ENCODE measurements at places on chromosomes 1 and 21.

DNA sequence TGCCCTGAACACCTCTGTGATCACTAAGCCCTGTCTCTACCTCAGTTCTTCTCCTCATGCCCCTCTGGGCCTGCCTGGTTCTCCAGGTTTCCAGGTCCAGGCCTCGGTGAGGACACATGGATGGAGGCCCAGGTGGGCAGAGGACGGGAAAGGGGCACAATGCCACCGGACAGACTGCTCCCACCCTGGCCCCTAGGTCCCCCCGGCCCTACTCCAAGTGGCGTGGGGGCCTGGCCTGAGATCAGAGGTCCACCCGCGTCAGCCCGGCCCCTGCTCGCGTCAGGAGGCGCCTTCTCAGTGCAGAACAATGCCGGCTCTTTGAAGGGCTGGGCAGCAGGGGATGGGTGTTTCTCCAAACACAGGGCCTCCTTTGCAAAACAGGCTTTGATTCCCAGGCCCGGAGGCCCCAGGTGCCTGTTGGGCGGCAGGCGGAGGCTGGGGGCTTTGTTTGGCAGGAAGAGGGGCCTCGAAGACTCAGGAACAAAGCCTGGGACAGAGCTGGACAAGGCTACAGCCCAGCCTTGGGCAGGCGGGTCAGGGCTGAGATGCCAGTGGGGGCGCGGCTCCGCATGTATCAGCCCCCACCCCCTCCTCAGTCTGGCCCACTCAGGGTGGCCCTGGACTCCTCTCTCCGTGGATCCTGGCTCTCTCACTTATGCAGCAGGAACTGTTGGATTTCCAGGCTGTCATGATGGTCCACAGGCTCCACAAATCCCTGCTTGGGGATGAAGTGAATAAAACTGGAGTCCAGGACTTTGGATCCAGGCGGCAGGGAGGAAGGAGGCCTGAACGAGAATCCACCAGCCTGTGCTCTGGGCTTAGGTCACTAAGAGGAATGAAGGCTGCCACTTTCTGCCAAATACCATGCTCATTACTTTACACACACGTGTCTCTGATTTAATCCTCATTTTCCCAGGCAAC lies 77.4 kb upstream of the SLC2A1 start:
- DNase-seq = no peak

GRCh38 chr1:178310685-178311105 lies 186.1 kb downstream of the CLEC20A start:
- no peak for DNase-seq

DNA sequence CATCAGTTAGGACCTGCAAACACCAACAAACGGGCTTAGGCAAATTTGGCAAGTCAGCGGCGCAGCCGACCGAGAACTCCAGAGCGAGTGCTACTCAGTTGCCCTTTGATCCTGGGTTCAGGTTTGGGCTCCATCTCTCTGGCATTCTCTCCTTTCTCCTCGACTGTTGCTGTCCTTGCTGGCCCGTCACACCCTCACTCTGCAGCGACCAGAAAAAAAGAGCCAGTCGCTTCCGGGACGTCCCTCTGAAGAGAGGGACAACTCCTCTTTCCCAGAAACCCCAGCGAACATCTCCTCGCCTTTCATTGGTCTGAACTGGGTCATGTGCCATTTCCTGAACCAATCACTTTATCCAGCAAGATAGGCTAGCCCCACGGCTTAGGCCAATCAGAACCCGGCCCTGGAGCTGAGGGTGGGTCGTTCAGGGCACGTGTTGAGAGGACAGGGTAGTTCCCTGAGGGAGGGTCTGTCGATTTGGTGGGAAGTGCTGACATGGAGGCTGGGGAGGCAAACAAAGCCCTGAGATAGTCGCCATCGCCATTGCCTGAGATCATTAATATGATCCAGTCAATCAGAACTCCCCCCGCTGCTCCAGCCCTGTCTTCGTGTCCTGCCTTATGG lies 113.7 kb downstream of the PTPRU start:
- DNase-seq = no peak

DNA sequence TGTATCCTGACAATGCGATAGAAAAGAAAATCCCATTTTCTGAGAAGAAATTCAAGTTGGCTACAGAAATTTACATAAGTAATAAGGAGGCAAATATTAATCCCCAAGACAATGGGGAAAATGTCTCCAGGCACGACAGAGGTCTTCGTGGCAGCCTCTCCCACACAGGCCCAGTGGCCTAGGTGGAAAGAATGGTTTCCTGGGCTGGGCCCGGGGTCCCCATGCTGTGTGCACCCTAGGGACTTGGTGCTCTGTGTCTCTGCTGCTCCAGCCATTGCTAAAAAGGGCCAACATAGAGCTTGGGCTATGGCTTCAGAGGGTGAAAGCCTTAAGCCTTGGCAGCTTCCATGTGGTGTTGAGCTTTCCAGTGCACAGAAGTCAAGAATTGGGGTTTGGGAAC lies 102.5 kb upstream of the LYPLAL1 start:
- DNase-seq = no peak

GRCh38 chr1:100780814-100781213 lies 61.3 kb downstream of the VCAM1 start:
- no peak for DNase-seq

DNA sequence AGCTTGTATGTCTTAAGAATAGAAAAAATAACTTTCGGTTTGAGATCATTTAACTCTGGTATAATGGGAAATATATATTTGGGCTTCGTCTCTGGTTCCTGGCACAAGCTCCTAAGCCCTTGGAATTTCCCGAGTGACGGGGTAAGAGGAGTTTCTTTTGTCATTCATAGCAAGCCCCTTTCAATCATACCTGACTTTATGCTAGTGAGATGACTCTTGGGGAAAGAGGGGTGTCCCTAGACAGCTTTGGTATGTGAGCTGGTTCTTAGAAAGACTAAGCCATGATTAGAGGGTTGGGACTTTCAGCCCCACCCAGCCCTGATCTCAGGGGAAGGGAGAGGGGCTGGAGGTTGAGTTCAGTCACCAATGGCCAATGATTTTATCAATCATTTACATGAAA lies 13.9 kb upstream of the MTARC1 start:
- DNase-seq = no peak

DNA sequence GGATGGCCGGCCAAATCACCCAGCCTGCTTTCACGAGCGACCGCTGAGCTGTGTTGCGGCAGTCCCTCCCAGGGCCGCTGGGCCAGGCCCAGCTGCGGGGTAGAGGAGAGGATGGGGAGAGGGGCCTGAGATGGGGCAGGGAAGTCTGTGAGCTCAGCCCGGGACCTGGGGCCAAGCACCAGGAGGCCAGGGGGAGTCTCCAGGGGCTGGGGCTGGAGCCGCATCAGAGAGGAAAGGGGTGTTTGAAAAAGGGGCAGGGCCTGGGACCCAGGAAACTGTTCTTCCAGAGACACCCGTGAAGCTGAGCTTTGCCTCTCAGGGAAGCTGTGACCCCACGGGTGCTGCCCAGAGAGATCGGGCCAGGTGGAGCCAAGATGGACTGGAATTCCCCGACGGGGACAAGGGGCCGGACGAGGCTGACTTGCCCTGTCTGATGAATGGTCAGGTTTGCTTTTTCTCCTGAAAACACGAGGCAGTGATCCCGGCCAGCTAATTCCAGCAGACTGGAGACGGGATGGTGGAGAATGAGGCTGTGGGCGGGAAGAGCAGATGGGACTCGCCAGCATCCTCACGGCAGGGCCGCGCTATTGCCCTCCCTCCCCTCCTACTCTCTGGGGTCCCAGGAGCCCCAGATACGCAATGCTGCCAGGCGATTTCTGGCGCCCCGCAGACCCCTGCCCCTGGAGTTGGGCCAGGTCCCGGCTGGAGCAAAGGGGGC lies 40.3 kb upstream of the COL18A1 start:
- peak; percentile 86 for DNase-seq

GRCh38 chr1:114982251-114982650 lies 47.4 kb upstream of the TSHB start:
- no peak for DNase-seq

DNA sequence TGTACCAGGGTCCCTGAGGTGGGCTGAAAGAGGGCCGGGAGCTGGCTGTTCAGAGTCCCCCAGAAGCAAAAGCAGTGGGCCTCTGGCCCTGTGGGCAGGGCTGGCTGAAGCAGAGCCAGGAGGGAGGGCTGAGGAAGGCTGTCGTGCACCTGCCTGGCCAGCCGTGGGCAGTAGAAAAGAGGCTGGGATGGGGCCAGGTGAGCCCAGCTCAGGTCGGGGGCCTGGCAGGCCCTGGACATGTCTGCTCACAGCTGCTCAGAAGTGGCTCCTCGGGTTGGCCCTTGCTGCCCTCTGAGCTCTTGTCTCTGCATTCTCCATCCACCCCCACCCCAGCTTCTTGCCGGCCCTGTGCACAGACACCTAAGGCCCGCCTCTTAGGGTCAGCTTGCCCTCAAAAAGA lies 60.0 kb downstream of the TCP10L start:
- DNase-seq = no peak

GRCh38 chr1:210516092-210516656 lies 187.5 kb downstream of the HHAT start:
- no peak for DNase-seq

DNA sequence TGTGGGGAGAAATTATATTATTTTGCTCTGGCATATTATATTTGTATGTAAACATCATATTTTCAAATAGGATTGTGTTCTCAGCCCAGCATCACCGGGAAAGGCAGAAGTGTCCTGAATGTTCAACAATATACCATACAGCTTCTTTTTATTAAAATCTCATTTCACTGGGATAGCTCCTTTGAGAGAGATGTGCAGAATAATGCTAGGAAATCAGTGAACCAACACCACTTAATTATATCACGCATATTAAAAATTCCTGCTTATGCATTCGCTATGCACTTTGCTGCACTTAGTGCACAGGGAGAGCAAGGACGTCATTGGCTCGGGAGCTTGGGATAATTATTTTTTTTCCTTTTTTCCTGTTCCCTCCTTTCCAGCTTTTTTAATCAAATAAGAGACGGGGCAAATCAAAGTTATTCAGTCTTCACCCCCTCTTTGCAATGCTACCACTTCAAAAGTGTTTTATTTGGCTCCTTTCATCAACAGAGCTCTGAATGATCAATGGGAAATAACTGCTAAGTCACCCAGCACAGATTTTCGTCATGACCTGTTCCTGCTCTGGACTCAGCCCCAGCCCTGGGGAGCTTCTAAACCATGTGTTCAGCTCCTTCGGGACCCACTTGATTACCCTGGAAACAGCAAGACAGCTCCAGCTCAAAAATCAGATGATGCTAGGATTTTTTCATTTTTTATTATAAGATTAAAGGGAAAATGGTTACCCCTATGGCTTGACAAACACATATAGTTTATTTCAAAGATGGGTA lies 165.5 kb upstream of the DUSP10 start:
- no peak for DNase-seq

GRCh38 chr1:104852151-104852550 lies 1102.5 kb downstream of the AMY1C start:
- no peak for DNase-seq

- DNase-seq = no peak
Observed at GRCh38 chr1:17018849-17019248, 7.1 kb upstream of the ATP13A2 start.

DNA sequence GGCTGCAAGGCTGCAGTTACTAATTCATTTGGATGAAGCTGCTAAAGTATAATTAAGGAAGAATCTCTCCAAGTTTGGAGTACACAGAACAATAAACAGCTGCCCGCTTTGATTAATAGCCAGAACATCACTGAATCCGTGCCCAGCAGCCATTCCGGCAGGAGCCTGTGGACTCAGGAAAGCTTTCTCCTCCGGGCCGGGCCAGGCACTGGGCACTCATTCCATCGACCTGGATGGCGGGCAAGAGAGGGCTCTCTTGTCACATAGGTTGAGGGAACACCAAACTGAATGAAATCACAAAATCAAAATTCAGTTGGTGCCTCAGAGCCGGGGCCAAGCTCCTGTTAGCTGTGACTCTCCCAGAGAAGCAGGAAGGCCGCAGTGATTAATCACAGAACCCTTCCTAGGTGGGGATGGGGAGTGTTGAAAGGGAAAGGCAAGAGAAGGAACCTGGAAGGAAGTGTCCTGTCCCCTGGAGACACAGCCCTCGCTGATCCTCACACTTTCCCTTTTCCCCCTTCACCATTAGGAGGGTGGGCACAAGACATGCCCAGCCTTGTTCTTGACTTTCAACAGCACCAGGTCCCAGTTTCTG lies 306.7 kb downstream of the NPHP4 start:
- no peak for DNase-seq

GRCh38 chr1:24391882-24392603 lies 21.5 kb downstream of the STPG1 start:
- DNase-seq = peak; percentile 73

- no peak for DNase-seq
Observed at GRCh38 chr1:9505143-9505542, 34.1 kb upstream of the SLC25A33 start.

DNA sequence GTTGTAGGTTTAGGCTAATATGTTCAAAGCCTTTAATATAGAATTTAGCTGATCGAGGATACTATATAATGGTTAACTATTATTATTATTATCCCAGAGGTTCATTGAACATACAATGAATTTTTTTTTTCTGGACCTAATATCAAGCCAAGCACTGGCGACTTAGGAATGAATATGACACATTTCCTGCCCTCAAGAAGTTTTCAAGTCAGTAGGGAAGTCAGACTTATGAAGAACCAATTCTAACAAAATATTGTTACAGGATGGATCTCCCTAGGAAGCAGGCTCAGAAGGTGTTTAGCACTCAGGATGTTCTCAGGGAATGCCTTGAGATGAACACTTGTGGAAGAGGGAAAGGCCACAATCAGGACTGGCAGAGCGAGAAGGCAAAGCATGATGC lies 211.8 kb upstream of the FGGY start:
- DNase-seq = no peak

DNA sequence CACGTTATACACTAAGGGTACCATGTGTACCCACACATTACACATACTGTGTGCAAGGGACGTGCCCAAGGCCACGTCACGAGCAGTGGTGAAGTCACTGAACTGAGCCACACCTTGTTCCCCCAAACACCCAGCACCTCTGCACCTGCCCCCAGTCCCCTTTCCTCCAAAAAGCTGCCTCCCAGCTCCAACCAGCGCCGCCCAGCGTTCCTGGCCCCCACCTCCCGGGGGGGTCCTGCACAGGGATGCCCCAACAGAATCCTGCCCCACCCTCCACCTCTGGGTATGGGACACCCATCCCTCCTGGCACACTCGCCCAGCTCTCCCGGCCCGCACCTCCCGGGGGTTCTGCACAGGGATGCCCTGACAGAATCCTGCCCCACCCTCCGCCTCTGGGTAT lies 54.1 kb downstream of the CHD5 start:
- DNase-seq = peak; percentile 17

- DNase-seq = no peak
Observed at GRCh38 chr1:109782514-109782913, 18.8 kb upstream of the EPS8L3 start.

GRCh38 chr1:115280064-115280463 lies 58.0 kb downstream of the NGF start:
- DNase-seq = peak; percentile 62

DNA sequence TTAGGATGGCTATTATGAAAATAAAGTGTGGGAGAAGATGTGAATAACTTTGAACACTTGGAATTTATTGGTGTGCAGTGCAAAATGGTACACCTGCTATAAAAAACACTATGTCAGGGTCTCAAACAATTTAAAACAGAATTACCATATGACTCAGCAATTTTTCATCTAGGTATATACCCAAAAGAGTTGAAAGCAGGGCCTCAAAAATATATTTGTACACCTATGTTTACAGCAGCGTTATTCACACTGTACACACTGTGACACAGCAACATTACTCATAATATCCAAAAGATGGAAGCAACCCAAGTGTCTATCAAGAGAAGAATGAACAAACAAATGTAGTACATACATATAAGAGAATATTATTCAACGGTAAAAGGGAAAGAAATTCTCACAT lies 75.8 kb downstream of the SPATA6 start:
- no peak for DNase-seq

- no peak for DNase-seq
Observed at GRCh38 chr21:40250514-40251294, 383.5 kb downstream of the PCP4 start.

Data from right forelimb (tissue), 1 donor.